ENCODE measurements at places on chromosomes 11 and 22. TPM values are rescaled to one million over a fixed set of nuclear protein-coding genes. Genes with fewer than 3 reads are reported as not detected.

GRCh38 chr11:122076512-122077120, 39.4 kb downstream of the BLID start:
- DNase-seq = no peak

- no peak for DNase-seq
Observed at GRCh38 chr11:3200388-3201111, 18.1 kb downstream of the MRGPRG start.

Gene USP2
- 2.5 TPM for total RNA-seq

GRCh38 chr11:134878785-134879184, 466.7 kb upstream of the B3GAT1 start:
- peak; percentile 13 for DNase-seq

DNA sequence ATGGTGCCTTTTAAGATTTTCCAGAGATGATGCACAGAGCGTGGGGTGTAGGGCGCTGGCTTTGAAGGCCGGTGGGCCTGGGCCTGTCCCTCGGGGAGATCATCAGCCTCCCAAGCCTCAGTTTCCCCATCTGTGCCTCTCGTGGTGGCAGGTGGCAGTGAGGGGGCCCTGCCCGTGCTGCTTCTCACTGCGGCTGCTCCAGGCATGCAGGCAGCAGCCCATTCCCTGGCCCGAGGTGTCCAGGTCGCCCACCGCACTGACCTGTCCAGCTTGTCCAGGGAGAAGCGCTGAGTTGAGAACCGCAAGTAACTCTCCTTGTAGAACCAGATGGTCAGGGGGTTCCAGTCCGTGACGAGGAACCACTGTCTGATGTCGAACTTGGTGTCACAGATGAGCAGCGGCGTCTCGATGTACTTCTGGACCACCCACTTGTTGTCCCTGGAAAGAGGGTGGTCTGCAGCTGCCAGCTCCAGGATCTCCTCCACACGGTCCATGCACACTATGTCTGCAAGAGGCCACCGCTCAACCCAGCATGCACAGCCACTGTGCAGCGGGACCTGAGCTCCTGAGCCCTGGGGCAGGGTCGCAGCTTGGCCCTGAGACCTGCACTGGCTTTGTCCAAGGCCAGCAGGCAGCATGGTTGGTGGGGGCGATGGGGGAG, 20.5 kb upstream of the IL17REL start:
- no peak for DNase-seq

DNA sequence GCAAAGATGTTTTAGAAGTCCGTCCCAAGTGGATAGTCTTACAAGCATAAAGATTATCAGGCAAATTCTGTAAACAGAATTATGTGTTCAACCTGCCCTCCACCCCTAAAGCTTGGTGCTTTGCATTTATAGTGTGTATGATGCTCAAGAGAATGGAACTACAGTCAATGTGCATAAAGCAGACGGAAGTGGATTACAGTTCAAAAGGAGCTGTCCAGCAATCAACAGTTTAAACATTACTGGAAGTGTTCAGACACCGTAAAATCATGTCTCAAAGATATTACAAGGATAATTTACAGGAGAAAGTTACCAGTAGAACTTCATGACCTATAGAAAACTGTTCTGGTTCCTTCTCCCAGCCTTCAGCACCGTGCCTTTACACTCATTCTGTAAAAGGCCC, 1.0 kb downstream of the RIC3 start:
- DNase-seq = no peak

DNA sequence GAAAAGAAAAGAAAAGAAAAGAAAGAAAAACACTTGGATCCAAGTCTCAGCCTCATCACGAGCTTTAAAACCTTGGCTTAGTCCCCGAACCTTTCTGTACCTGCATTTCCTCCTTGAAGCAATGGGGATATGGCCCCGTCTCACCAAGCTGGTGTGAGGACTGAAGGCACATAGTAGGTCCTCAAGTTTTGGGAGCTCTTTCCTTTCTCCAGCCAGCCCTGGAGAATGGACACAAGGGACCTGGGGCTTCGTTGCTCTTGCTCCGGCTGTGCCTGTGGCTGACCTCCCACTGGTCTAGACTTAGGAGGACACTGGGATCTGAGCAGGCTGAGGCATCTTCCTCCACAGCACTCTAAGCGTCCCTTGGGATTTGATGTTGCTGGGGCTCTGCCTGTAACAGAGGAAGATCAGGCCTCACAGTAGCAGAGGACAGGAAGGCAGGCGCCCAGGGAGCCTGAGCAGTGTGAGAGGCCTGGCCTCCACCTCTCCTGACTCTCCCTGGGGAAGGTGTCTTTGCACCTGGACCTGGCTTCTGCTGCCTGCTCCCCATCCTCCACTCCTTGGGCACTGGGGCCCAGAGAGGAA, 32.8 kb downstream of the KCNC1 start:
- DNase-seq = no peak

GRCh38 chr11:88553204-88553603, 215.7 kb upstream of the CTSC start:
- no peak for DNase-seq

GRCh38 chr11:57223601-57224000, 13.4 kb downstream of the APLNR start:
- DNase-seq = no peak

Gene OTOG
- total RNA-seq = not detected

DNA sequence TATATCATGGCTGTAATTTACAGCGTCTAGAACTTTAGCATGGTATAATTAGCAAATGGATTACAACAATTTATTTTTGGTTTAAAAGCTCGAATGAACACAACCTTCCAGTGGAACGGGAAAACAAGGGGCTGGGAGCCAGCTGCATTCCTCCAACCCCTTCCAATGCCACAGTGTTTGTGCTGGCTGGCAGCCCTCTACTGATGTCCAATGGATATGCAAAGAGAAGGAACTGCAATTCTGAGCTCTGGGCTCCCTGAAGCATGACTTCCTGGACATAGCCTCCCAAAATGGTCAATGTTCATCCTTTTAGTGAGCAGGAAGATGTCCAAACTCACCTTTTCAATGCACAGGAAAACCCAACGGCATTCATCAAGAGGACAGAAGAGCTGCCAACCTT, 288.3 kb downstream of the TENM4 start:
- DNase-seq = no peak

Gene APOL1
- 28.5 TPM for total RNA-seq

Gene CD3E
- 6.9 TPM for total RNA-seq
